Gastrocnemius medialis (tissue), 4 donors: ENCODE measurements at places on chromosomes 6 and 20.

DNA sequence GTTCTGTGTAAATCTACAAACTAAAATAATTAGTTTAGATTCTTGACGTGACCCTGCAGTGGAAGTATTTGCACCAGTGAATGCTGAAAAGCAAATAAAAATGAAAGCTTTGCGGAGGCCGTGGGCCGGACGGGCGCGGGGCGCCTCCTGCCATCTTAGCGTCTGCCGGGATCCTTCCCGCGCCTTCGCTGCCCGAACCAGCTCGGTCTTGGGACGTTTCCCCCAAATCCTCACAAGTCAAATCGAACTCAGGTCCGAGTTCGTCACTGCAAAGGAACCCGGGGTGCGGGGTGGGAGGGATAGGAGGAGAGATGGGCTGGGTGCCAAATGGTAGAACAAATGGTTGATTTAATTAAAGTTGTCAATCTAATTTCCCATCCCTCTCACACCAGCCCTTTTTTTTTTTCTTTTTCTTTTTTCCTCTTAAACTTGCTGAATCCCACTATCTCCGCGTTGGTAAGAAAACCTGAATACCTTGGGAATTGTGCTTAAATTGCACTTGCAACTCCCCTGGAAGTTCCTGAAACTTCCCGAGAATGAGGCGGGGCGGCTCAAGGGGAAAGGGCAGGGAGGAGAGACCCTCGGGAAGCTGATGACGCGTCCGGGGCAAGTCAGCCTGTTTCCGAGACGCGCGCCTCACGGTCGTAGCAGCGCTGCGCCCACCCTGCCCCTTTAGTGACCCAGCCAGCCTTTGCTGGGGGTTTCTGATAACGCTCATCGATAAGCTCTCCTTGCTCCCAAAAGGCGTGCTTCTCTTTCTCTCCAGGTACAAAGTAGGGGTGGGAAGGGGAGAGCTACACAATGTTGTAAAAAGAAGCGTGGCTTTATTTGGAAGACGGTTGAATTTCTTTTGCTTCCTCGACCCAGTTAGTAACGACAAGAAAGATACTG, 1.8 kb downstream of the GJA1 start:
- peak; percentile 19 for DNase-seq

GRCh38 chr6:105573556-105573955, 170.7 kb upstream of the PREP start:
- DNase-seq, result no peak

DNA sequence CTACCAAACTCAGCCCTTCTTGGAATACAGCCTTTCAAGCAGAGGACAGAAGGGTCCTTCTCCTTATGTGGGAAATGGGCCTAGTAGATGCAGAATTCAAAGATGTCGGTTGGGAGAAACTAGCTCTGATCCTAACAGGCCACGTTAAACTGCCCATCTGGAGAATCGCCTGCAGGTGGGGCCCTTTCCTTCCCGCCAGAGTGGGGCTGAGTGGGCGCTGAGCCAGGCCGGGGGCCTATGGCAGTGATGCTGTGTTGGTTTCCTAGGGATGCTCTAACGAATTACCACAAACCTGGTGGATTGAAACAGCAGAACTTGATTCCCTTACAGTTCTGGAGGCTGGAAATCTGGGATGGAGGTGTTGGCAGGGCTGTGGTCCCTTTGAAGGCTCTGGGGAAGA, 9.1 kb downstream of the MAPK13 start:
- DNase-seq, result no peak

DNA sequence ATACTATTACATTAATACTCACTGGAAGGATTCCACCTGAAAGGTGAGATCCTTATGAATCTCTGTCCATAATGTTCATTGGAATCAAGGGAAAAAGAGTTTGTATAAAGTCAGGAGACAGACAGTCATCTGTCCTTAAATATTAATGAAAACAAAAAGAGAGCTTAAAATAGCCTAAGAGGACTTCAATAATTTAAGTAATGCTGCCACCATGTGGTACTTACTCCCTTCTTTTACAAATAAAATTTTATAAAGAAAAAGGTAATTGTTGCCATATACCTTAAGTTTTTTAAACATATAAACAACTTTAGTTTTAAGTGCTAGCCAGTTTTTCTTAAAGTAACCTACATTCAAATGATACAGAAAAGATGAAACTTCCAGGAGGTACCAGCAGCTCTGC, 5.1 kb downstream of the BLOC1S5 start:
- DNase-seq, result no peak

- no peak for DNase-seq
Measured at GRCh38 chr6:12911427-12911826, 194.9 kb downstream of the PHACTR1 start.

GRCh38 chr6:116571683-116572000, 338 bp downstream of the RWDD1 start:
- no peak for DNase-seq

- DNase-seq, result no peak
Measured at GRCh38 chr6:43608807-43609206, 20.3 kb downstream of the GTPBP2 start.

DNA sequence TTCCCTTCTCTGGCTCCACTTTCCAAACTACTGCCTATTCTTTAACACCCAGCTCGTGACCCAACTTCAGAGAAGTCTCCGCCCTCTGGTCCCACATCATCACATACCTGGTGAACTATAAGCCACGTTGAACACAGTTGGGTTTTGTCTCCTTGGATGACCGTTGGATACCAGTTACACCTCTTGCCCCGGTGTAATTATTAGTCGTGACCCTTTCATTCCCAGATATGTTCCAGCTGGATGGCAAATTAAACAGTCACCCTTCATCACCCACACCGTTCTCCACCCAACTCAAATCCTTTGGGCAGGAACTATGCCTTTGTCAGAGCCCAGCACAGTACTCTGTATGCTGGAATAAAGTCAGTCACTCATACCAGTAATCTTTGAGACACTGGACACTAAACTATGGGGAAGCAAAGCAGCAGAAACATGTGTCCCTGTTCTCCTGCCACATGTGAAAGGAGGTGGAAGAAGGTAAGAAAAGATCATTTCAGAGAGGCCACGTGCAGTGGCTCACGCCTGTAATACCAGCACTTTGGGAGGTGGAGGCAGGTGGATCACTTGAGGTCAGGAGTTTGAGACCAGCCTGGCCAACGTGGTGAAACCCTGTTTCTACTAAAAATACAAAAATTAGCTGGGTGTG, 22.5 kb downstream of the PLAGL2 start:
- DNase-seq, result no peak

GRCh38 chr6:680251-680650, 12.7 kb downstream of the EXOC2 start:
- no peak for DNase-seq
